Chondrocyte (in vitro differentiated cells): ENCODE measurements at places on chromosomes 7 and 10. TPM values are rescaled to one million over a fixed set of nuclear protein-coding genes. Genes with fewer than 3 reads are reported as not detected.

Gene HOXA5
- total RNA-seq, result not detected in 3 replicates

Gene CPN1
- total RNA-seq, result not detected in 3 replicates

Gene NANOS1
- total RNA-seq, result 3.8 to 9.7 TPM (median 4.5 TPM) in 3 replicates

Gene ZNF425
- 4.0 to 4.5 TPM (median 4.1 TPM) in 3 replicates for total RNA-seq

Gene DYNC1I1
- 17.4 to 80.2 TPM (median 21.0 TPM) in 3 replicates for total RNA-seq

Gene CREB5
- 5.1 to 10.2 TPM (median 8.2 TPM) in 3 replicates for total RNA-seq

Gene CYP3A7
- total RNA-seq, result not detected in 3 replicates

Gene SRRM3
- 1.4 to 2.6 TPM (median 1.7 TPM) in 3 replicates for total RNA-seq

Gene C7orf33
- total RNA-seq, result not detected in 3 replicates

Gene SFMBT2
- 1.8 to 2.0 TPM (median 1.9 TPM) in 3 replicates for total RNA-seq

Gene FZD8
- 86.9 to 163 TPM (median 89.5 TPM) in 3 replicates for total RNA-seq

DNA sequence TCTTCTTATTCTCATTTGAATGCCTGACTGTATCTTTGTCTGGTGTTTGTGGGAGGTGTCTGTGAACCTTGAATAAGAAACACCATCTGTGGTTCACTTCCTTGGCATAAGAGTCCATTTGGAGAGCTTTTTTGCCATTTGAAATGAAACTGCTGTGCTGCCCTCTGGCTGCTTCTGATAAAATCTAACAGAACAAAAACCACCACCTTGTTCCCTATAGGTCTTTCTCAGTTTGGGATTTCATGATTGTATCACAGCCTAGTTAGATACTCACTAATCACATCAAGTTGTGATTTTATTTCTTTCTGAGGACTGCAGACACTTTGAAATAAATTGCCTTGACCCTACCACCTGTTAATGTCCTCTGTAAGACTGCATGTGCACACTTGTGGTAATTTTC is 102.7 kb upstream of the FAM13C start:
- no peak overlapping the region for H3K27ac ChIP-seq
- no peak overlapping the region for H3K4me3 ChIP-seq
- peaks cover 4% of the 10 kb centered on the region for H3K27me3 ChIP-seq
- no peak for DNase-seq
- peaks cover 17% of the 10 kb centered on the region for H3K4me1 ChIP-seq

DNA sequence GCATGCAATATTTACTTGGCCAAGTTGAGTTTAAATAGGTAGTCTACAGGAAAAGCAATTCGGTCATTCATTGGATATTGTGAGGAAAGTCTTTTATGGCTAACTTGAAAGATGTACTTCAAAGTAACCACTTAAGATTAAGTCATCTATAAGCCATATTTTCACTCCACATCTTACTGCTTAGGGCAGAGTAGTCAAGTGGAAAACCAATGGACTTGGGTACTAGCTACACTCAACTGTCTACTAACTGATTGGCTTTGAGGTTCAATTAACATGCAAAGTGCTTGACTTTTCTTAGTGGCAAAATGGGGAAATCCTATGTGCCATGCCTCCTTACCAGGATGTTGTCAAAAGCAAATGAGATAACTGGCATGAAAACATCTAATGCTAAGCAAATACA is 51.0 kb downstream of the CAV1 start:
- H3K27ac ChIP-seq, result no peak overlapping the region
- DNase-seq, result no peak
- H3K36me3 ChIP-seq, result no peaks in the 10 kb centered on the region

GRCh38 chr10:97518301-97519043 is 19.7 kb downstream of the UBTD1 start:
- no peaks in the 10 kb centered on the region for H3K27me3 ChIP-seq
- peaks cover 38% of the 10 kb centered on the region for H3K4me1 ChIP-seq
- peak overlapping the region; percentile 32 for H3K27ac ChIP-seq
- no peak for DNase-seq
- no peaks in the 10 kb centered on the region for H3K36me3 ChIP-seq
- no peak overlapping the region for H3K4me3 ChIP-seq

GRCh38 chr7:141708351-141708750 is at the start of gene WEE2:
Gene WEE2, plus strand, starts transcription at chr7:141708353. Its CDS starts 406 bp downstream, at chr7:141708759.
- DNase-seq, result no peak
- no peak within 1 kb of the TSS for H3K4me3 ChIP-seq
- H3K27me3 ChIP-seq, result no peaks in the 10 kb centered on the region

GRCh38 chr7:156703773-156704482 is 63.4 kb downstream of the RNF32 start:
- peaks cover 9% of the 10 kb centered on the region for H3K36me3 ChIP-seq
- H3K4me1 ChIP-seq, result peaks cover 16% of the 10 kb centered on the region
- no peak overlapping the region for H3K27ac ChIP-seq
- no peak overlapping the region for H3K4me3 ChIP-seq

- DNase-seq, result no peak
- no peaks in the 10 kb centered on the region for H3K36me3 ChIP-seq
- peak overlapping the region; percentile 96 for H3K4me3 ChIP-seq
- peak overlapping the region; percentile 88 for H3K27ac ChIP-seq
- H3K4me1 ChIP-seq, result peaks cover 47% of the 10 kb centered on the region
Measured at GRCh38 chr10:69319841-69320316, 41.6 kb downstream of the HK1 start.

DNA sequence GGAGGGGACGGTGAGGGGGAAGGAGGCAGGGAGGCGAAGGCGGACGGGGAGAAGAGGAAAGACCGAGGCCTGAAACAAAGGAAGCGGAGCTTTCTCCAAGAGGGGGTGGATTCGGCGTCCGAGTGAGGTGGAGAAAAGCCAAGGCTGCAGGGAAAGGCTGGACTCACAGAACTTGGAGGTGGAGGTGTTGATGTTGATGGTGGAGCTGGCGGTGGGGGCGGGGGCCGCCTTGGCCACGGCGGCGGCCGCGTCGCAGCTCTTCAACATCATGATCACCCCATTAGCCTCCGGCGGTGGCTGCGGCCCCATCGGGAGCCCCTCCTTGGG is 578 bp downstream of the CACUL1 start:
- peaks cover 27% of the 10 kb centered on the region for H3K4me1 ChIP-seq
- H3K27me3 ChIP-seq, result no peaks in the 10 kb centered on the region
- DNase-seq, result peak; percentile 92
- peak overlapping the region; percentile 96 for H3K4me3 ChIP-seq
- no peaks in the 10 kb centered on the region for H3K36me3 ChIP-seq

- H3K36me3 ChIP-seq, result peaks cover 10% of the 10 kb centered on the region
- no peak overlapping the region for H3K4me3 ChIP-seq
- no peak overlapping the region for H3K27ac ChIP-seq
- DNase-seq, result no peak
- H3K4me1 ChIP-seq, result peaks cover 17% of the 10 kb centered on the region
- no peaks in the 10 kb centered on the region for H3K27me3 ChIP-seq
Measured at GRCh38 chr7:93316730-93317129, 84.6 kb downstream of the VPS50 start.

GRCh38 chr7:74027683-74028320 is at the start of gene ELN:
Gene ELN, plus strand, starts transcription at chr7:74028173. Its CDS starts 15 bp downstream, at chr7:74028188.
- peak within 1 kb of the TSS; percentile 90 for H3K27ac ChIP-seq
- no peak for DNase-seq
- H3K36me3 ChIP-seq, result peaks cover 29% of the 10 kb centered on the region
- peaks cover 80% of the 10 kb centered on the region for H3K4me1 ChIP-seq

- no peak for DNase-seq
- H3K27ac ChIP-seq, result no peak overlapping the region
- H3K27me3 ChIP-seq, result peaks cover 24% of the 10 kb centered on the region
Measured at GRCh38 chr7:42843205-42843800, 68.6 kb downstream of the C7orf25 start.

- H3K4me3 ChIP-seq, result no peak overlapping the region
- H3K36me3 ChIP-seq, result no peaks in the 10 kb centered on the region
- no peaks in the 10 kb centered on the region for H3K27me3 ChIP-seq
- H3K27ac ChIP-seq, result no peak overlapping the region
- DNase-seq, result no peak
Measured at GRCh38 chr7:140917258-140917657, 7.5 kb downstream of the BRAF start.

DNA sequence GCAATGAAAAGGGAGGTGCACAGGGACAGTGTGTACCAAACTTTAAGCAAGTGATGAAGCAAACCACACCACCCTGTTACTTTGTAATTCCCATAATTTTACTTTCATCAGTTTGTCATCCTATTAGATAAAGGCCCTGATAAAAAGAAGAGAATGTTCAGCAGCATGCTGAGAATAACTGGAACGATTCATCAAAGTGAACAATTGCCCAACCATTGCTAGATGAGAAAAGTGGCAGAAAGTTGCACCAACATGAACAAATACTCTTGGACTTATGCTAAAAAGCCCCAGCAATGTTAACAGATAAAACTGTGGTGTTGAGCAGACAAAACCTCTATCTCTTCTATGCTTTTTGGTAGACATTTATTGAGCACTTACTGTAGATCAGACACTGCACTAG is 75.5 kb upstream of the PCGF5 start:
- no peak for DNase-seq
- H3K4me1 ChIP-seq, result no peaks in the 10 kb centered on the region
- H3K27me3 ChIP-seq, result peaks cover 20% of the 10 kb centered on the region
- no peak overlapping the region for H3K27ac ChIP-seq
- no peaks in the 10 kb centered on the region for H3K36me3 ChIP-seq
- no peak overlapping the region for H3K4me3 ChIP-seq

DNA sequence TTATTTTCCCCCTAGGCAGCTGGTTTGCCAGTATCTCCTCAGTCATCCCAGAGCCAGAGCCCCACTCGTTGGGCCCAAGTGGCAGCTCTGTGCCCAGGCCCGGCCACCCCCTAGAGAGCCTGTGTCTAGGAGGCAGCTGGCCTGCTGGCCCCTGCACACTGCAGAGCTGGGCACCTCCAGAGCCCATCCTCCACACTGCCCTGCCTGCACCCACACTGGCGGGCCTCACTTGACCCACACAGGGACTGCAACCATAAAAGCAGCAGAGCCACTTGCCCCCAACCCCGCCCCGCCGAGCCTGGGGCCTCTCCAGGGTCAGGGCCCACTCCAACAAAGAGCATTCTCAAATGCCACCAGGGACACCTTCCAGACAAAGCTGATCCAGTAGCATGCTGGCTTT is 5.4 kb downstream of the ASB13 start:
- H3K27me3 ChIP-seq, result no peaks in the 10 kb centered on the region
- H3K4me1 ChIP-seq, result peaks cover 4% of the 10 kb centered on the region
- H3K27ac ChIP-seq, result no peak overlapping the region
- no peak for DNase-seq
- H3K4me3 ChIP-seq, result no peak overlapping the region
- H3K36me3 ChIP-seq, result no peaks in the 10 kb centered on the region

GRCh38 chr7:39461263-39461820 is 104.9 kb upstream of the YAE1 start:
- H3K27me3 ChIP-seq, result peaks cover 21% of the 10 kb centered on the region
- no peaks in the 10 kb centered on the region for H3K36me3 ChIP-seq
- no peak overlapping the region for H3K4me3 ChIP-seq
- H3K27ac ChIP-seq, result no peak overlapping the region
- peaks cover 5% of the 10 kb centered on the region for H3K4me1 ChIP-seq
- no peak for DNase-seq

DNA sequence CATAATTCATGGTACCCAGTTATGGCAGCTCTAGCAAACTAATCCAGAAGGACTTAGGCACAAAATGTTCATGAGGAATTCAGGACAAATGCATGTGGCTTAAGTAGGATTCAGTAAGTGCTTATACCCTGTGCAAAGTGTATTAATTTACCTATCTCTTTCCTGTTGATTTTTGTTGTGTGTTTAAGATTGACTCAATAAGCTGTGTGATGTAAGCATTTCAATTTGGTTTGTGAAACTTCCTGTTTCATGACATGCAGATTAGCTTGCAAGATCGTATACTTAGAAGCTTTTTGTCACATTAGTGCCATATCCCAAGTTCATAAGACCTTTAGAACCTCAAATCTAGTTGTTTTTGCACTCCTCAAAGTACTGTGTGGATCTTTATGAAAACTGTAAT is 416.7 kb downstream of the ARL4A start:
- H3K4me3 ChIP-seq, result no peak overlapping the region
- no peak overlapping the region for H3K27ac ChIP-seq
- H3K36me3 ChIP-seq, result no peaks in the 10 kb centered on the region
- no peaks in the 10 kb centered on the region for H3K27me3 ChIP-seq

- no peak for DNase-seq
- peaks cover 2% of the 10 kb centered on the region for H3K4me1 ChIP-seq
- peaks cover 22% of the 10 kb centered on the region for H3K27me3 ChIP-seq
- no peak overlapping the region for H3K4me3 ChIP-seq
- no peak overlapping the region for H3K27ac ChIP-seq
Measured at GRCh38 chr7:136018104-136018503, 40.9 kb upstream of the MTPN start.

- peaks cover 6% of the 10 kb centered on the region for H3K36me3 ChIP-seq
- no peak for DNase-seq
- H3K27me3 ChIP-seq, result no peaks in the 10 kb centered on the region
- peaks cover 51% of the 10 kb centered on the region for H3K4me1 ChIP-seq
- no peak overlapping the region for H3K4me3 ChIP-seq
Measured at GRCh38 chr10:72016608-72017300, 52.6 kb downstream of the CHST3 start.

DNA sequence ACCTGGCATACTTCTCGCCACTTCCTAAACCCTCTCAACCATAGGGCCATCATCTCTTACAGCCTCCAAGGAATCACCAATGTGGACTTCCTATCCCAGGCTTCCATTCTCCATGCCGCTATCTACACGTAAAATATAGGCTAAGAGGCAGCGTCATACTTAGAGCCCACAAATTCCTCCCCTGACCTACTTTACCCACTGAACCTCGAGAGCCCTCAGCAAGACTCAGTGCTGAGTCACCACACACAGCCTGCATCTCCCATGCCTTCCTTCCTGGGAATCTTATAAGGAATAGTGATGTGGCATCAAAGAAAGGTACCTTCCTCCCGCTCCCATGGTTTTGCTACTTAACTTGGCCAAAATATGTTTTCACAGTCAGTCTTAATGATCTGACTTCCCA is 435.6 kb upstream of the NFE2L3 start:
- H3K4me3 ChIP-seq, result no peak overlapping the region
- no peaks in the 10 kb centered on the region for H3K27me3 ChIP-seq
- DNase-seq, result no peak
- H3K4me1 ChIP-seq, result peaks cover 52% of the 10 kb centered on the region
- peak overlapping the region; percentile 43 for H3K27ac ChIP-seq

GRCh38 chr10:110327262-110327914 is 22.7 kb upstream of the SMNDC1 start:
- DNase-seq, result no peak
- H3K4me1 ChIP-seq, result peaks cover 24% of the 10 kb centered on the region
- H3K4me3 ChIP-seq, result no peak overlapping the region
- H3K27me3 ChIP-seq, result no peaks in the 10 kb centered on the region
- H3K27ac ChIP-seq, result peak overlapping the region; percentile 65
- H3K36me3 ChIP-seq, result peaks cover 11% of the 10 kb centered on the region

DNA sequence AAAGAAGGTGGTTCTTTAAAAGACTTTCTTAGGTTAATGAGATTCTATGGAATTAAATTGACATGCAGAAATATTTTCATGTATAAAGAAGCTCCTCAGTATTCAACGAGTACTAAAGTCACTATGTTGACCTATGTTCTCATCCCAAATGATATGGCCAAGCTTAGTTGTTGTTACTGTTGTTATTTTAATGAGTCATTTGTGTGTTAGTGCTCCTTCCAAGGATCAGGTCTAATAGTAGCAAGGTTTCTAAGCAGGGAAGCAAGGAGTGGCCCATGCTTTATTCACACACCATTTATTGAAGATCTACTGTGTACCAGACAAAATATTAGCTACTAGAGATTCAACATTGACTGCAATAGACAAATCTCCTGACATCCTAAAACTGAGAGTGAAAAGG is 41.9 kb downstream of the LRRN3 start:
- no peak for DNase-seq
- peaks cover 6% of the 10 kb centered on the region for H3K4me1 ChIP-seq

GRCh38 chr10:101759309-101760247 is 16.3 kb downstream of the FGF8 start:
- H3K27me3 ChIP-seq, result peaks cover 13% of the 10 kb centered on the region
- DNase-seq, result peak; percentile 50
- H3K4me1 ChIP-seq, result no peaks in the 10 kb centered on the region
